Kasumi-1 (cell line): ENCODE measurements at places on chromosomes 13 and 19.
A peak's percentile ranks its signal among the peaks of the same experiment; 100 is the strongest.

DNA sequence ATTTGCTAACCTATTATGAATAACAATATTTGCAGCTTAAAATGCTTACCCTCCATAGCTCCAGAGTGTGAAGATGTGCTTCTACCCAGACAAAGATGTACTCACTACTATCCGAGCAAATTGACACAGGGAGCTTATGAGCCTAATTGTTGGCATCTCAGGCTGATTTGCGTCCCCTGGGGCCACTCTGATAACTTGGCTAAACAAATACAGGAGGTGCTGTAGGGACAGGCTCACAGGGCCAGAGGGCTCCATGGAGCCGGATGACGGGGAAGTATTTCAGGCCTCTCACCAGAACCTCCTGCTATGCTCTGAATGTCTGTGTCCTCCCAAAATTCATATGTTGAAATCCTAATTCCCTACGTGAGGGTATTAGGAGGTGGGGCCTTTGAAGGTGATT, 26.7 kb upstream of the C19orf12 start:
- DNase-seq, result no peak

DNA sequence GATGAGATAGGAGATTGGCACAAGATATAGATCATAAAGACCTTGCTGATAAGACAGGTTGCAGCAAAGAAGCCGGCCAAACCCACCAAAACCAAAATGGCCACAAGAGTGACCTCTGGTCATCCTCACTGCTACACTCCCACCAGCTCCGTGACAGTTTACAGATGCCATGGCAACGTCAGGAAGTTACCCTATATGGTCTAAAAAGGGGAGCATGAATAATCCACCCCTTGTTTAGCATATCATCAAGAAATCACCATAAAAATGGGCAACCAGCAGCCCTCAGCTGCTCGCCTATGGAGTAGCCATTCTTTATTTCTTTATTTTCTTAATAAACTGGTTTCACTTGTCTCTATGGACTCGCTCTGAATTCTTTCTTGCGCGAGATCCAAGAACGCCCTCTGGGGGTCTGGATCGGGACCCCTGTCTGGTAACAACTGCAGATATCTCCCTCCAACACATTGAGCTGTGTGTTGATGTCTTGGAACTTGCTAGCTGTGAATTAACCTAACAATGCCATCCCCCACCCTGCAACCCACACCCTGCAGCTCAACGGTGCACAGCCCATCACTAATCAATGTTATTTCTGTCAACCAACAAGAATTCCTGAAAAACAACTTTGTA, 27.1 kb upstream of the GRTP1 start:
- no peak for DNase-seq

DNA sequence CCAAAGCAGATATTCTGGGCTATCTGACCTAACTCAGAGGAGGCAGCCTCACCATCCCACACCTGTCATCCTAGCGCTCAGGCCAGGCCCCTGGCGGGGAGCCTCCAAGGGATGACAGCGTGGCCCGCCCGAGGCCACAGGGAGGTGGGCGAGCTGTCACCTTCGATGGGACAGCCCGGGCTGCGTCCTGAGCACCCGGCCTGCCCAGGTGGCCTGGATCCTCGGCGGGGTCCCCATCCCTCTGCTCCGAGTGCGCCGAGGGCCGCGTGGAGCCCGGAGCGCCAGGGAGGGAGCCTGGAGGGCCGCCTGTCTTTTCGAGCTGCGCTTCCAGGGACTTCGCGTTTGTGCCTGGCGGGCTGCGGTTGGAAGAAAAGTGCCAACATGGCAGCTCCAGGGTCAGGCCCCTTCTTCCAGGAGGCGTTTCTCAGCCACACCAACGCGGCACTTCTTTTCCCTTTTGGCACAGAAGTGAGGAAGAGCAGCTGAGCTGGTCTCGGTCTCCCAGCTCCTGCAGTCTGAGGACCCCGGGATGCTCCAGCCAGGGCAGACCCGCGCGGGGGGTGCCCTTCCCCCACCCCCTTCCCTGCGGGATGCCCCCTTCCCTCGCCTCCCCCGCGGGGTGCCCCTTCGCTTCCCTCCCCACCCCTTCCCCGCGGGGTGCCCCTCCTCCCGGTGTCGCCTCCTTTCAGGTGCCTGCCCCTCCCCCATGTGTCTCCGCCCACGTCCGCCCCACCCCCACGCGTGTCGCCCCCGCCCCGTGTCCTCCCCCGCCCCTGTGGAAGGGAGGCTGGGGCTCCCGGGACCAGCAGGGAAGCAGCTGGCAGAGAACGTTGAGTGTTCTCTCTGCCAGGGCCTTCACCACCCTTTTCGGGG, 42.3 kb downstream of the GJA3 start:
- DNase-seq, result no peak

GRCh38 chr19:13847407-13848339, 29.3 kb upstream of the NANOS3 start:
- peak; percentile 83 for DNase-seq

- no peak for DNase-seq
Observed at GRCh38 chr13:46749951-46750350, 47.0 kb downstream of the ESD start.

DNA sequence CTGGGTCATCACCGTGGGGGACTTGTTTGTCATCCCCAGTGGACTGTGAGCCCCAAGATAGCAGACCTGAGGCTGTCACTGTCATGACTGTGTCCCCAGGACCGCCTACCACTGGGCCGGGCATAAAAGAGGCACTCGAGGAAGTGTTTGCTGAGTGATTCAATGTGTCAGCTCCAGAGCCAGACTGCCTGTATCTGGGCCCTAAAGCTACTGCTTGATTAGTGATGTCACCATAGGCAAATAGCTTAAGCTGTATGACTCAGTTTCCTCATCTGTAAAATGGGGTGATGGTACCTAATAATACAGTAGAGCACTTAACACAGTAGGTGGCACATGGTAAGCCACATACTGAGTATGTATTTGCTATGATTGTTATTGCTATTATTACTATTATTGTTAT, 11.2 kb upstream of the CEACAM19 start:
- no peak for DNase-seq

DNA sequence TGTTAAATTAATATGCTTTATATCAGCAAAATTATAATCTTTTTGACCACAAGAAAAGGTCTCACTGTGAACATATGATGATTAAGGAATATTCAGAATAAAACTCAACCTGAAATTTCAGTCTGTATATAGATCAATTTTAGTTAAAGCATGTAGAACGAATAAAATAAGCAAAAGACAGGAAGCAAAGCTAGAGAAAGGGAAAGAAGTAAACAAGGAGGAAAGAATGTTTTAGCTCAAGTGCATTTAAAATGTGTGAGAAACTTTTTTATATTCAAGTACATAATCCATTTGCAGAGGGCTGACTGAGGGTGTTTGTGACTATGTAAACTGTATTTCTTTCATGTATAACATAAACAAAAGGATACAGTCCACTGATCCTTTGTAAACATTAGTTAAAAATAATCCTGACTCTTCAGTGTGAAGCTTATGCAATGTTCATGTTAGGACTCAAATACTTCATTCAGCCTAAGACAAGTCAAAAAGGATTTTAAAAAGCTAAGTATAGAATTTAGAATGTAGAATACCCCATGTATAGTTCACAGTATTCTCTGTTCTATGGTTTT, 472.1 kb downstream of the DIAPH3 start:
- DNase-seq, result no peak

DNA sequence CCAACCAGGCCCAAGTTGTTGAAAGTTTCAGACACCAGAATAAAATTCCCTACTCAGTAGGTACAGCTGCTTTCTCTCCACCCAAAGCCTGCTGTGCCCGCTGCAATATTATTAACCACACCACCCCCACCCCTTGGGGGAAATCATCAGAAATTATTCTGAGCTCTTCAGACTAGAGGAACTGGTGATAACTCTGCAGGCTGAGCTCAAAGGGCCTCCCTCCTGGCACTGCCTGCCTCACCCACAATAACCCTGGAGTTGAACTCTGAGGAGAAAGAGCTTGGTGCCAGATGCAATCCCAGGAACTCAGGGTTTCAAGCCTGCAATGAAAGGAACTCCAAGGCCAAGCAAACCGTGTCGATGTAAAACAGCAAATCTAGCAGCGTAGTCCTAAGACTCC, 381.7 kb upstream of the ZNF507 start:
- no peak for DNase-seq

GRCh38 chr13:106589716-106590115, 21.8 kb upstream of the ARGLU1 start:
- DNase-seq, result no peak

DNA sequence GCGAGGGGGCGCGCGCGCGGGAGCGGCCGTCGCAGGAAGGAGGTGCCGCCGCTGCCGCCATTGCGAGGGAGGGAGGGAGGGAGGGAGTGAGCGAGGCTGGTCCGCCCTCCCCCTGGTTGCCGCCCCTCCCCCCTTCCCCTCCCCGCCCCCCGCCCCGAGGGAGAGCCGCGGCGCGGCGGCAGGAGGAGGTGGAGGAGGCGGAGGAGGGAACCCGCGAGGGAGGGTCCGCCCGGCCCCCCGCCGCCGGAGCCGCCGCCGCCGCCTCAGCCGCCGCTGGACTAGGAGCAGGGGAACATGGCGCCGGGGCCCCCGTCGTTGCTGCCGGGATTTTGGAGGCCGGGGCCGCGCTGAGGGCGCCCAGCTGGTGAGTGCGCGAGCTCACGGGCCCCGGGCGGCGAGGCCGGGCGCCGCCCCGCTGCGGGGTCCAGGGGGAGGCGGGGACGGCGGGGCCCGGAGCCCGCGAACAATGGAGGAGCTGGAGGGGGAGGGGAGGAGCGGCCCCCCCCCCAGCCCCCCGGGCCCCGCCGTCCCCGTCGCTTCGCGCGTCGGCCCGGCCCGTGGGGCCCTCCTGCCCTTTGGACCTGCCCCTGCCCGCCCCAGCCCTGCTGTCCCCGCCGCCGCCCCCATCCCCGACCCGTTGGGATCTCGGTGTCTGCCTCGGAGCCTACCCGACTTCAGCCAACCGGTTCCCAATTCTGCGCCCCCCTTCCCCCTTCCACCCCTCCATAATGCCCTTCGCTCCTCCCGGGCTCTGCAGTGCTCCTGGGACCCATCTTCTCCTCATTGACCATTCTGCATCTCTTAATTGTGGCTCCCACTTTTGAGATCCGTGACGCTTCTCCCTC, at the start of gene ARHGAP35:
Gene ARHGAP35, plus strand, starts transcription at position 152 of the 845 bp plus-strand sequence. CDS start 57,679 bp downstream, outside the sequence.
- DNase-seq, result peak; percentile 48

DNA sequence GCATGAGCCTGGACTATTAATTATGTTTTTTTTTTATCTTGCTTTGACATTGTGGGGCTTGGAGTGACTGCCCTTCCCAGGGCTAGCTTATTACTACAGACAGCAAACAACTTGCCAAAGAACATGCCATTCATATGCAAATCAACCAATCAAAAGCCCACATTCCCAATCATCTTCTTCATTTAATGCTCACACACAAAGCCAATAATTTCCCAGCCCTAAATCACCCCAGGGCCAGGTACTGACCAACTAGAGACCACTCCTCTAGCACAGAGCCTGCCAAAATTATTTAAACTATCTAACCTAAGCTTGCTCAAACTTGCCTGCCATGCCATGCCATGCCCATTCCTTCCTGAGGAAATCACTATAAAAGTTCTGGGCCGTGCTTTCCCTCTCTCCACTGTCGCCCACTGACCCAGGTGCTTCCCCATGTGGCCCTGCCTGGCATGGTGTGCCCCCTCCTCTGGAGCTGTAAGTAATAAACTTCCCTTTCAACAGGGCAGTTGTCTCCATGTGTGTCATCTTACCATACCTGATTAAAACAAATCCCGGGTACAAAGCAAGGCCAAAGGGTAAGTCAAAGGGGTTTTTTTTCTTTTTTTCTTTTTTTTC, 15.7 kb downstream of the PBX4 start:
- no peak for DNase-seq

GRCh38 chr19:38233740-38234251, 9.8 kb upstream of the DPF1 start:
- DNase-seq, result peak; percentile 60

GRCh38 chr13:73412933-73413332, 354.1 kb downstream of the KLF5 start:
- DNase-seq, result no peak

- no peak for DNase-seq
Observed at GRCh38 chr13:31890946-31891345, 140.6 kb upstream of the FRY start.

GRCh38 chr19:47697863-47698609, 15.2 kb upstream of the EHD2 start:
- DNase-seq, result peak; percentile 80

GRCh38 chr13:28819046-28819730, 951 bp upstream of the MTUS2 start:
- DNase-seq, result no peak

DNA sequence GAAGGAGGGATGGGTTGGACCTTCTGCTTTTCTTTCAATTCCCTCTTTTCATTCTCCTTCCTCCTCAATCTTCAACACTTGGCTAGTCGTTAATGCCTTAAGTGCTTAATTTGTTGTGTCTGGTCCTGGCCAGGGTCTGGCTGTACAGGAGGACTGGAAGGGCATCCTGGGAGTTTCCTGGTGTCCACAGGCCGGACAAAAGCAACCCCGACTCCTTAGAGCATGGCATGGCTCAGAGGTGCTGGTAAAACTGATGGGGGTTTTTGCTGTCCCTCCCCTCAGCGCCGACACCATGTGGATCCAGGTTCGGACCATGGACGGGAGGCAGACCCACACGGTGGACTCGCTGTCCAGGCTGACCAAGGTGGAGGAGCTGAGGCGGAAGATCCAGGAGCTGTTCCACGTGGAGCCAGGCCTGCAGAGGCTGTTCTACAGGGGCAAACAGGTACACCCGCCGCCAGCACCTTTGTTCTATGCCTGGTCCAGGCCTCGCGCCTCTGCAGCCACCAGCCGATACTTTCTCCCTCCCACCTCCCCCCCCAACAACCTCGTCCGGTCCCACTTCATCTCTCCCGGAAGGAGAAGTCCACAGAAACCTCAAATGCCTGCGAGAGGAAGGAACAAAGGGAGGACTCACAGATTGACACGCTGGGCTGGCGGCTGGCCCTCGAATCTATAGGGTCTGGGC, 1.4 kb downstream of the UHRF1 start:
- DNase-seq, result peak; percentile 89

- no peak for DNase-seq
Observed at GRCh38 chr19:21322528-21322927, 6.7 kb downstream of the ZNF708 start.

GRCh38 chr13:44198826-44199225, 174.8 kb upstream of the SERP2 start:
- DNase-seq, result no peak

DNA sequence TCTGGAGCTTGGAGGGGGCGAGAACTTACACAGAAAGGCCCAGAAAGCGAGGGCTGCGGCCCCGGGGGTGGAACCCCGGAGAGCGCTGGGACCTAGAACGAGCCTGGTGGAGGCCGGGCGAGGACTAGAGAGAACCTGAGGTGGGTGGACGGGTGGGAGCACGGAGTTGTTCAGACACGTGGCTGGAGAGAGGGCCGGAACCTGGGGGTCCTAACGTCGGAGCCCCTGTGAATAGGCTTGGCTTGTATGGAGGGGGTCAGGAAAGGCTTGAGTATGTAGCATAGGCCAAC, 383 bp downstream of the ZNF581 start:
- DNase-seq, result no peak

GRCh38 chr13:47803131-47803530, 197.9 kb downstream of the SUCLA2 start:
- DNase-seq, result no peak

GRCh38 chr19:8366961-8367326, 3.0 kb downstream of the ANGPTL4 start:
- no peak for DNase-seq

GRCh38 chr19:56083668-56084067, 37.4 kb downstream of the ZNF787 start:
- no peak for DNase-seq
